ENCODE measurements at places on chromosomes 11 and 22. TPM values are rescaled to one million over a fixed set of nuclear protein-coding genes. Genes with fewer than 3 reads are reported as not detected.
A peak's percentile ranks its signal among the peaks of the same experiment; 100 is the strongest.

The LIF gene
- 1.7 TPM for total RNA-seq

- DNase-seq = peak; percentile 53
Measured at GRCh38 chr11:587978-588380, 11.7 kb downstream of the PHRF1 start.

GRCh38 chr11:2036863-2037486, 39.3 kb upstream of the H19 start:
- DNase-seq = no peak

- no peak for DNase-seq
Measured at GRCh38 chr11:124923296-124923695, 4.2 kb downstream of the HEPN1 start.

The LRRC10B gene
- total RNA-seq = not detected

- no peak for DNase-seq
Measured at GRCh38 chr11:132123854-132124835, 753.7 kb downstream of the NTM start.

The RIMBP3C gene
- total RNA-seq = 0.09 TPM

GRCh38 chr11:133823211-133823610, 22.1 kb downstream of the SPATA19 start:
- DNase-seq = no peak

DNA sequence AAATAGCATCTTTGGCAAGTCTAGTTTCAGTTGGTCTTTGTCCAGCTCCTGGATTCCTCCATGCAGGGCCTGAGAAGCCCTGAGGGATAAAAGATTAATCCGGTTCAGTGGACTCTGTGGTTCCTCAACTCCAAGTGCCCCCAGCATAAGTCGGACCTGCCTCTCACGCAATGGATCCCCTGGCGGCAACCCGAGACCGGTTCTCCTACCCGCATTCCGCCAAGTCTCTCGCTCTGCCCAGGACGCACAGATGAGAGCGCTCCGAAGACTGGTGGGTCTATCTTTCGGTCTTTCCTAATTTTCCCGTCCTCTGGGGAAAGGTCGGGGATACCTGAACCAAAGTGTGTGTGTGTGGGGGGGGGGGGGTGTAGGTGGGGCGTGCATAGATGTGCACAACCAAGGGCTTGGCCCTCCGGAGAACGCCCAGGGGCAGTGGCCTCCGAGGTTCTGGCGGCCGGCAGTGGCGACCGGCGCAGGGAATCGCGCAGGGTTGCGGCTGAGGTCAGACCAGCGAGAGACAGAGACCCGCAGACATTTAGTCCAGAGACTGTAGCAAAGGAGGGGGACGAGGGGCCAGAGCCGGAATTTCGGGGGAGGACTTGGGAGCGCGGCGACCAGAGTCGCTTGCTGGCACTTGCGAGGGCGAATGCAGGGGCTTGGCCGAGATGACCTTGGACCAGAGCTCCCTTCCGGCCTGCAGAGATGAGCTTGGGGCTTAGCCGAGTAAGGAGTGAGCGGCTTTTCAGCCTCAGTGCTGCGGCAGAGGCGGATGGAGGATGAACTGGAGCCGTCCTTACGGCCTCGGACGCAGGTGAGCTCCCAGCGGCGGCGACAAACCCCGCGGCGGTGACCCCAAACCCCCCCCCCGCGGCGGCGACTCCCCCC, 712 bp upstream of the SLC2A11 start:
- peak; percentile 19 for DNase-seq

Measured in dermis blood vessel endothelial cell (primary cell).